ENCODE measurements at places on chromosomes 7 and 10.
A peak's percentile ranks its signal among the peaks of the same experiment; 100 is the strongest.

GRCh38 chr10:4357911-4358310 is 468.1 kb upstream of the AKR1E2 start:
- no peak for DNase-seq

- no peak for DNase-seq
Observed at GRCh38 chr10:80537086-80537735, 491 bp upstream of the SH2D4B start.

- DNase-seq, result no peak
Observed at GRCh38 chr10:124542336-124542735, 80.7 kb downstream of the LHPP start.

- DNase-seq, result peak; percentile 52
Observed at GRCh38 chr10:114876602-114877300, 55.2 kb downstream of the FHIP2A start.

GRCh38 chr7:27955011-27955410 is 215.0 kb downstream of the TAX1BP1 start:
- DNase-seq, result no peak
